ENCODE measurements at places on chromosomes 2 and 18. TPM values are rescaled to one million over a fixed set of nuclear protein-coding genes. Genes with fewer than 3 reads are reported as not detected.

The SMAD2 gene
- total RNA-seq: 188 TPM

The ALPP gene
- not detected for total RNA-seq

The SERPINB5 gene
- total RNA-seq: not detected

The CFAP221 gene
- not detected for total RNA-seq

The LHCGR gene
- not detected for total RNA-seq

The FEV gene
- total RNA-seq: not detected

The HOXD1 gene
- not detected for total RNA-seq

The HTRA2 gene
- 49.7 TPM for total RNA-seq

The PMAIP1 gene
- total RNA-seq: 24.1 TPM

The LINC00305 gene
- total RNA-seq: not detected

The PPP1CB gene
- total RNA-seq: 186 TPM

The MC4R gene
- total RNA-seq: not detected

The LYG1 gene
- total RNA-seq: 2.4 TPM

The SPP2 gene
- not detected for total RNA-seq

The UGT1A5 gene
- not detected for total RNA-seq

The DBI gene
- 118 TPM for total RNA-seq

The CIDEA gene
- not detected for total RNA-seq

The MAP3K2 gene
- total RNA-seq: 52.8 TPM

The GAREM2 gene
- 4.1 TPM for total RNA-seq

The FIGN gene
- total RNA-seq: not detected

The IL36G gene
- not detected for total RNA-seq

The GPD2 gene
- 18.8 TPM for total RNA-seq

The REG3A gene
- total RNA-seq: not detected

The SLC30A3 gene
- total RNA-seq: 0.48 TPM

The VAMP5 gene
- 65.6 TPM for total RNA-seq

The KIF1A gene
- total RNA-seq: 0.41 TPM

The KIF5C gene
- total RNA-seq: 12.5 TPM

The IL1RL1 gene
- total RNA-seq: 2.4 TPM

The SCTR gene
- total RNA-seq: not detected

The ODC1 gene
- 63.3 TPM for total RNA-seq

The TMEM247 gene
- total RNA-seq: not detected

The MARCHF4 gene
- total RNA-seq: not detected

The SPATA3 gene
- total RNA-seq: not detected

The ABCG5 gene
- not detected for total RNA-seq

The CD207 gene
- total RNA-seq: not detected

The ALLC gene
- not detected for total RNA-seq

The HNMT gene
- total RNA-seq: not detected

The CHRNG gene
- total RNA-seq: not detected

The ITSN2 gene
- total RNA-seq: 67.0 TPM

The CROCC2 gene
- total RNA-seq: not detected

The PCARE gene
- total RNA-seq: not detected

The HRH4 gene
- 2.0 TPM for total RNA-seq

The SCN3A gene
- not detected for total RNA-seq

The GCG gene
- not detected for total RNA-seq

The AQP12B gene
- total RNA-seq: not detected

The KATNAL2 gene
- 1.0 TPM for total RNA-seq

The SIX3 gene
- 0.14 TPM for total RNA-seq

The BOLL gene
- total RNA-seq: not detected

The CPO gene
- not detected for total RNA-seq

The IL36B gene
- not detected for total RNA-seq

The GALNT13 gene
- 0.18 TPM for total RNA-seq

The CPLX4 gene
- not detected for total RNA-seq

The EVX2 gene
- total RNA-seq: not detected

The NTSR2 gene
- total RNA-seq: not detected

The TLX2 gene
- total RNA-seq: 1.1 TPM

The ALKAL2 gene
- total RNA-seq: 0.80 TPM
